Stimulated activated CD8-positive, alpha-beta memory T cell treated with anti-CD3 and anti-CD28 coated beads, Interleukin-2, amount 100 ng/mL, for 1 hour (primary cell): ENCODE measurements at places on chromosomes 7 and 10.

- DNase-seq, result no peak
These were observed 37.6 kb downstream of the C10orf105 start for GRCh38 chr10:71681977-71682376.

DNA sequence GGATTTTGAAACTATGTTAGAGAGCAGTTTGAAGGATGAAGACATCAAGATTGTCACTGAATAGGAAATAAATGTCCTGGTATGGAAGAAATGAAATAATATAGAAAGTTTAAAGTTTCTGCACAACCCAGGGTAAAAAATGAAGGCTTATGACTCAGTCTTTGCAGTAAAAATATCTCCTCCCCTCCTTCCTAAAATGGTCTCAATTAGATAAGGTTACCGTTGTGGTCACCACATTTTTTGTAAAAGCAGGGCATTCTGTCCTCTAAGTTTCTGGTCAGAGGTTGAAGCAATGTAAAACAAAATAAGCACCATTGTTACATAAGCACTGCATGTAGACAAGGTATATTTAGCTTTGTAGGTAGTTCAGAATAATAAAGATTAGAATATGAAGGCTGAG is 403.5 kb downstream of the SUGCT start:
- no peak for DNase-seq

DNA sequence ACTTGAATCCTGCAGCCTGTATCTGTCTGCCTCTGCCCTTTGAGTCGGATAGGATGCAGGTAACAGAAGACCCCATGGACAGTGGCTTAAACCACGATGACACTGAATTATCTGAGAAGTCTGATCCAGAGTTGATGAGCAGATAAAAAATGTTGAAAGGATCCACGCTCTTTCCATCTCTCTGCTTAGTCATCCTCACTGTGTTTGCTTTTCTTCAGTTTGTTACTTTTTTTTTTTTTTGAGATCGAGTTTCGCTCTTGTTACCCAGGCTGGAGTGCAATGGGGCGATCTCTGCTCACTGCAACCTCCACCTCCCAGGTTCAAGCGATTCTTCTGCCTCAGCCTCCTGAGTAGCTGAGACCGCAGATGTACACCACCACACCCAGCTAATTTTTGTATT is 36.9 kb upstream of the GOLGA7B start:
- no peak for DNase-seq

DNA sequence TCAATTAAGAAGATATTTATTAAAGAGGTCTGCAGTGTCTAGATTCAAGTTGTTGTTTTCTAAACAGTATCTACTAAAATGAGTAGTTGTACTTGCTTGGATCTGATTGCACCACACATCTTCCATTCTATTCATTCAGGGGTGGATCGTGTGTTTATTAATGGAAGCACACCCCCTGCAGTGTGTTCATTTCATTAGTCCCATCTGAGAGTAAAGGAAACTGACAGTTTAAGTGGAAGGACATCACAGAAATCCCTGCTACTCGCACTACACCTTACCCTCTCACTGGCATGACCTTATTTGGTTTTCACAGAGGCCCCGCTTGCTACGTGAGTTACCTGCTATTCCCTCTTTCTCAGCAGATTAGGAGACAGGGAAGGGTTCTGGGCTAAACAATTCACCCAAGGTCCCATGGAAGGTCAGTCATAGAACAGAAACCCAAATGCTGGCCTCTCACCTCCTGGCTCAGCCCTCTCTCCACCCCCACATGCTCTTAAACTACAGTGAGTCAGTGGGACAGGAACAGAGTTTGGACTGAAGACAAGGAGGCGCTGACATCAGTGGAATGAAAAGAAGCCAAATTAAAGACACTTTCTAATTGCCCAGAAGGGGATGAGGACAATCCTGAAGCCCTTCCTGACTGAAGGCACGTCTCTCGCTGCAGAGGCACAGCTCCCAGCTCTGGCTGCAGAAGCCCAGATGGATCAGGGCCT is 369.2 kb upstream of the NRP1 start:
- no peak for DNase-seq

GRCh38 chr7:106954840-106955239 is 89.7 kb upstream of the PRKAR2B start:
- no peak for DNase-seq

GRCh38 chr7:137084607-137085380 is 216.3 kb downstream of the CHRM2 start:
- no peak for DNase-seq

DNA sequence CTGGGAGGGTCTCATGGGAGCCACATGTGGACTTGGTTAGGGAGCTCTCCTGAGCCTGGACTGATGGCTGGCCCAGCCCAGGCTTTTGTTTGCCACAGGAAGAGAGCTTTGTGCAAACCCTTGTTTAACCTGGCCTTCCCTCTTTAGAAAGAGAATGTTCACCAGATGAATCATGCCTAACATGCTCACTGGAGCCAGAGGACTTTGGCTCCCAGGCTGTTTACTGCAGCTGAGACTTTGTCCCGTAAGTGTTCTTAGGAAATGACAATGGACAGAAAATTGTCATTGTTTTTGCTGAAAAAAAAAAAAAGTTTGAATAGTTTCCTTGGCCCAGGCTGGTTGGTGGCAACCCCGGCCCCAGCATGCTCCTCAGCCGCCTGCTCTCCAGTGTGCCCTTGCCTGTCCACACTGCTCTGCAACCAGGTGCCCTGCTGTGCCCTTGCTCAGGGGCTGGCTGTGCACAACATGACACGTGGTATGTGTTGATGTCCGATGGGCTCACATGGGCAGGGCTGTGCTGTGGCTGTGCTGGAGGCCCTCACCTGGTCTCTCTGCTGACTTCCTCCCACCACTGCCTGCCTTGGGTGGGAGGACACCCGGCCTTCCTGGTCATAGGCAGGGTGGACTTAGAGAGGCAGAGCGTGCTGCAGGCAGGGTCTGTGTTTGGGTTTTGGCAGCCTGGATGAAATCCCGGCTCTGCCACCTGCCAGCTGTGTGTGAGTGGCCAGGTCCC is 215.3 kb upstream of the ZNF32 start:
- DNase-seq, result no peak

DNA sequence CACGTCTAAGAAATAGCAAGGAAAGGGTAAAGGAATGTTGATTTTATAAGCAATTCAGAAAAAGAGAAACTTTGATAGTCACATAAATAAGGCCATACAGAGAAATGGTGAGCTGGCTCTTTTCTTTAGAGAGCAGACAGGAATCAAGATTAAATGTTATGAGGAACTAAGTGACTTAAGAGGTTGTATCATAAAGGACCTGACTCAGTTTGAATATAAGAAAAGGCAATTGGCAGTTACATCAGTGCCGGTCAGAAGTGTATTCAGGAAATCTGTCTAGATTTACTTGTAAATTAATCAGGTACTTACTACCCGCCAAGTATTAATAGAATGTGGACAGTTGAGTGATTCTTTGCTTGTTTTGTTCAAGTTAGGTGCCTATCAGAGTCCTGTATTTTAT is 2.1 kb downstream of the MRPL32 start:
- DNase-seq, result no peak

DNA sequence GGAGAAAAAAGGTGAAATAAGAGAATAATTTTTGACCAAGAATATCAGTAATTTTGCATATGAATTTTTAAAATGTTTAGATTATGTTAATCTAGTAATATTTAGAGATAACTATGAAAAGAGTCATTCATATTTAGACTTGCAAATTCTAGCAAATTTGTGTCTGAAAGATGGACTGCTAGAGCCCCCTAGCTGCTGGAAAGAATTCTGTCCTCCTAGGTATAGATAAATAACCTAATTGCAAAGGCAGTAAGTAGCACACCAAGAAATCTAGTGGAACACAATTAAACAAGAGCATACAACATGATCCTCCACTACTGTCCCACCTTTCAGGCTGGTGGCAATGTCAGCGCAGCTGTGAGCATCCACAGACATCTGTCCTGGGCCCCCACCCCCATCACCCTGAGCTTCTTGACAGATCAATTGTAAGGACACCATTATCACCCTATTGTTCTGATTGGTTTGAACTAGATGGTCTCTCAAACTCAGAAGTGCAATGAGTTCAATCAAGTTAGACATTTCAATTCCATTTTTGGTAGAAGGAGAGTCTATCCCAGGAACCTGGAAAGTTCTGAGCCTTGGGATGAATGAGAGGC is 15.0 kb upstream of the GFRA1 start:
- no peak for DNase-seq

DNA sequence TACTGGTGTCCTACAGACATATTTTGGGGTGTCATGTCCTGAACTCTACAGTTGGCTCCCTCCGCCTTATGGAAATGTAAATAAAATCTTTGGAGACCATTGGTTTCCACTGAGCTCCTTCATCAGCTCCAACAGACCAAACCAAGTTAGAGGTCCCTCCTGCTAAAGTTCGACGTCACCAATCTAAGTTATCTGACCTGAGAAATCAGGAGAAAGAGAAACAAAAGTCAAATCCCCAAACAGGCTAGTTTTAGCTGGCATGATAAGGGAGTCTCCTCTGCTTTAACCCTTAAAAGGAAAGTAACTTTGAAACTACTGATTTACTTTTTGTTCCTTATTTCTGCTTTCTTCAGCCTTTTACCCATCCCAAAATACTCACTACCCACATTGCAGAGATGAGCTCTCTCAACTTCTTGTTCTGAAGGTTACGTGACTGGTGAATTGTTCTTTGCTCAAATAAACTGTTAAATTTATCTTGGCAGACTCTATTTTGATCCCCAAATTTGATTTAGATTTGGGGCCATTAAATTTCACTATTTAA is 39.9 kb downstream of the AVL9 start:
- no peak for DNase-seq

- no peak for DNase-seq
These were observed 160.6 kb downstream of the GRK5 start for GRCh38 chr10:119367841-119368549.

DNA sequence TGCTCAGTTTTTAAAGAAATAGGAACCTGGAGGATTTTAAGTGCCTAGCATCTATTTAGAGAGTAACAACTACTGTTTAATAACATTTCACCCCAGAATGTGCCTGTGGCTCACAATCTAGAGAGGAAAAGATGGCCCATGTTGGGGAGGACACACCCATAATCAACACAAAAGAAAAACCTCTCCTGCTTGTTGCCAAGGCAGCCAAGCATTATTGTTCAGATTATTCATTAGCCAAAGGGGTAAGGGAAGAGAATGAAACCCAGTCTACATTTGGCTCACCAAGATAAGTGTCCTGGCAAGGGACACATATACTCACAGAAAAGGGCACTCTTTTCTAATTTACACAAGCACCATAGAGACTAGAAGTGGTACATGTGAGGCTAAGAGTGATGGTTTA is 17.7 kb upstream of the IFIT1B start:
- DNase-seq, result no peak

GRCh38 chr7:2256306-2257045 is 14.4 kb downstream of the NUDT1 start:
- DNase-seq, result no peak

- no peak for DNase-seq
These were observed 120.0 kb downstream of the SEMA3E start for GRCh38 chr7:83528925-83529423.

- DNase-seq, result no peak
These were observed 177.9 kb downstream of the PDE1C start for GRCh38 chr7:31892099-31892829.

DNA sequence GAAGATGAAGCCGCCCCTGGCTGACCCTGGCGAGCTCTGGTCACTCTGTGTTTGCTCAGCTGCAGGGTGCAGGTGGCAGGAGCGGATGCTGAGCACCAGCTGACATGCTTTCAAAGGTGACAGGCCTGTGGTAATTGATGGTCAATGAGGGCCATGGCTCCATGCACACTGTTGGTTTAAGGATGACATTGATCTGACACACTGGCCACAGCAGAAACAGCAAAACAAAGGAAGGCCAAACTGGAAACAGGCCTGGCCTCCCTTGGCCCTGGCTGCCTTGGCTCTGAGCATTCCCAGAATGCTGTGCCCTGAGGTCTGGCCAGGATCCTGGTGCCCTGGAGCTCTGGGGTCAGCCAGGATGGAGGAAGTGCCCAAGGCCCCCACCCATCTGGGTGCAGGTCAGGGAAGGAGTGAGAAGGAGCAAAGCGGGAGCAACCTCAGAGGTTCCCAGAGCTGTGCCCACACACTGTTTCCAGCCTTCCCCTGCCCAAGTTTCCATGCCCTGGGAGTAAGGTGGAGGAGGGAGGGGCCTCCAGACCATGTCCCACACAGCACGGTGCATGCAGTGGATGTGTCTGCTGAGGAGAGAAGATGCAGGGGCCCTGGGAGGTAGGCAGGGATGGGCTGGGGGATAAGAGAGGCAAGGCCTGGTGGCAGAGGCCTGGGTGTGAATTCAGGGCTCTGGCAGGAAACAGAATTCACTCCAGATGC is 302.2 kb downstream of the RPS24 start:
- DNase-seq, result no peak

GRCh38 chr7:82760074-82760473 is 316.5 kb upstream of the CACNA2D1 start:
- no peak for DNase-seq

- no peak for DNase-seq
These were observed 60.2 kb upstream of the COMTD1 start for GRCh38 chr10:75295868-75296441.

- DNase-seq, result no peak
These were observed 6.1 kb downstream of the LAT2 start for GRCh38 chr7:74215921-74216320.

DNA sequence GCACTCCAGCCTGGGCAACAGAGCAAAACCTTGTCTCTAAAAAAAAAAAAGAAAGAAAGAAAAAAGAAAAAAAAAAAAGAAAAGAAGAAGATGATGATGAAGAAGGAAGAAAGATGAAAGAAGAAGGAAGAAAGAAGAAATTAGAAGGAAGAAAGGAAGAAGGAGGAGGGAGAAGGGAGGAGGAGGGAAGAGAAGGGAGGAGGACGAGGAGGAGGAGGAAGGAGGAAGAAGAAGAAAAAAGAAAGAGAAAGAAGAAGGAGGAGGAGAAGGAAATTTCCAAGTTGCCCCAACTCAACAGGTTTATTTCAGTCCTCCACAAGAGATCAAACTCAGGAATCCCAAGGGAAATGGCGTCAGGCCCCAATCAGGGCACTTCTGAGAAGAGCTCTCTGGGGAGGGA is 115.7 kb downstream of the ABLIM1 start:
- DNase-seq, result no peak

- DNase-seq, result no peak
These were observed 5.1 kb upstream of the MRPS17 start for GRCh38 chr7:55946545-55946944.

DNA sequence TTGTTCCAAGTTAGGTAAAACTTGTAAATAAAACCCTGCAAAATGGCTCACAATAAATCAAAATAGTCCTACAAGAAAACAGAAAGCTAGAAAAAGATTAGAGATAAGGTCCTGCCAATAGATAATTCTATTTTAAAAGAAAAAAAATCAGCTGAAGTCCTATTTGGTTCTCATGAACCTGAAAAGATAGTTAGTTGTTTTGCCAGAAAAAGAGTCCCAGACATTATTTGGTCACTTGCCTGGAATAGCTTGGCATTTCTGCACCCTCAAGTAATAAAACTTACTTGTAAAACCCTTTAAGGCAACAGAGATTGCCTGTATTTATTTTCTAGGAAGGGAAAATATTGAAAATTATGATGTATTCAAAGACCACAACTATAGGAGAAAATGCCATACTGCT is 47.7 kb downstream of the LRRN3 start:
- DNase-seq, result no peak

- DNase-seq, result no peak
These were observed 79.1 kb upstream of the MYL10 start for GRCh38 chr7:101708223-101708622.
